Urinary bladder (tissue), 4 donors: ENCODE measurements at places on chromosomes 4 and X. TPM values are rescaled to one million over a fixed set of nuclear protein-coding genes. Genes with fewer than 3 reads are reported as not detected.

Gene HDX
- 2.1 TPM for polyA plus RNA-seq

Gene GLRA2
- not detected for polyA plus RNA-seq

Gene SSX2B
- not detected for polyA plus RNA-seq

Gene JAKMIP1
- 0.61 TPM for polyA plus RNA-seq

Gene PRDM5
- polyA plus RNA-seq: 3.7 TPM

Gene C1QTNF7
- 37.6 TPM for polyA plus RNA-seq

Gene HPSE
- polyA plus RNA-seq: 1.2 TPM

- DNase-seq: no peak
These were observed 39.9 kb downstream of the FAM149A start for GRCh38 chr4:186144198-186144945.

DNA sequence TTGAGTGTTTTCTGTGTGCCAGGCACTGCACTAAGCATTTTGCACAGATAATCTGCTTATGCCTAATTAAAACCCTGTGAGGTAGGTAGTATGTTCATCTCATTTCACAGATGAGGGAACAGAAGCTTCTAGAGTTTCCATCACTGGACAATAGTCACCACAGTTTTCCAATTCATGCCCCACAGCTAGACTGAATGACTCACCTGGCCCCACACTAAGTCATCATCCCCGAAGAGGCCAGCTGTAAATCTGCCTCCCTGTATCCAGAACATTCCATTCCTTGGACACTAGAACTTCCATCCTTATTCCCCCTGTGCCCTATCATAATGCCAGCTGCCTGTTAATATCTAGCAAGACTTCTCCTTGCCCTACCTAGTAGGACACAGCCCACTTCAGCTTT lies 40.9 kb upstream of the NYX start:
- DNase-seq: no peak

GRCh38 chr4:179325181-179325580 lies 1882.9 kb upstream of the AGA start:
- DNase-seq: no peak

GRCh38 chr4:171430495-171430894 lies 382.7 kb upstream of the GALNTL6 start:
- no peak for DNase-seq

DNA sequence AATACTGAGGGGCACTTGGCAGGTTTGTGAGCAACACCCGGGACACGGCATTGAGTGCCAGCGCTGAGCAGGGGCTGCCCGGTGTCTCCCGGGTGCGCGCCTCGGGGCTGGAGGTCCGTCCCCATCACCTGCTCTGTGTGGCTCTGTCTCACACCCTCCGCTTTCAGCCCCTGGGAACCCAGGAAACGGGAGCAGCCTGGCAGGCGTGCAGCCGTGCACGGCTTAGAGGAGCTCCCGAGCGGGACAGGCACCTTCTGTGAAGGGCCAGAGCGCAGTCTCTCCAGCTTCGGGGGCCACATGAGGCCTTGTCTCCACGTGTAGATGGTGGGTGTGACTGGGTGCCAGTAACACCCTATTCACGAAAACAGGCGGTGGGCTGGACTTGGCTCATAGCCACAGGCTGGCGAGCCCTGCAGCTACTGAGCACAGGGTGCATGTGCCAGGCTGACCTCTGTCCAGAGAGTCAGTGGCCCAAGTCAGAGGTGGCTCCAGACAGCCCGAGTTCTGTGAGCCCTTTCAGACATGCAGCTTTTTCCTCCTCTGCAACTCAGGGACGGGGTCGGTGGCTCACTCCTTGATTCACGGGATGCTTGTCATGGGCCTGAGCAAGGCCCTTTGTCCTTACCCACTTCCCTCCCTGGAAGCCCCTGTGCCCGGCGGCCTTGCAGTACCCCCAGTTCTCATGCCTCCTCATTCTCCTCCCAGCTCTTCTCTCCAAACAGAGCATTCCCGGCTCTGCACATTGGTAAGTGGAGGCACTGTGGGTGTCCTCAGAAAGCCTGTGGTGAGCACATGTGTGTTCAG lies 23.5 kb downstream of the UVSSA start:
- no peak for DNase-seq

- no peak for DNase-seq
These were observed 199.0 kb upstream of the NUDT6 start for GRCh38 chr4:123121241-123121907.

DNA sequence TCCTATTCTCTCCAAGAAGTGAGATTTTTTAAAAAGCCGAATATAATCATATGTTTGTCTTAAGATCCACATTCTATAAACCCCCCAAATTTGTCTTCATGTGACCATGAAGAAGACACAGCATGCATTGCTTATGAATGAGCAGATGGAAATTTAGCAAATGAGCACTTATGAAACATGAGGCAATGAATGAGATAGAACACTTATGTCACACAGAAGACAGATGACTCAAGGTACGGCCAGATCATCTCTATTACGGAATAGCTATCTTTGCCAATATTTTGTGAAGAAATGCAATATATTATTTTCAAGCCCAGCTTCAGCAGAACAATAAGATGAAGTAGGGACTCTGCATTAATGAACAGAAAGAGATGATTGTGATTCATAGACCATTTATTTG lies 21.4 kb downstream of the PHEX start:
- DNase-seq: no peak

GRCh38 chr4:36067116-36067515 lies 177.2 kb downstream of the ARAP2 start:
- DNase-seq: no peak

DNA sequence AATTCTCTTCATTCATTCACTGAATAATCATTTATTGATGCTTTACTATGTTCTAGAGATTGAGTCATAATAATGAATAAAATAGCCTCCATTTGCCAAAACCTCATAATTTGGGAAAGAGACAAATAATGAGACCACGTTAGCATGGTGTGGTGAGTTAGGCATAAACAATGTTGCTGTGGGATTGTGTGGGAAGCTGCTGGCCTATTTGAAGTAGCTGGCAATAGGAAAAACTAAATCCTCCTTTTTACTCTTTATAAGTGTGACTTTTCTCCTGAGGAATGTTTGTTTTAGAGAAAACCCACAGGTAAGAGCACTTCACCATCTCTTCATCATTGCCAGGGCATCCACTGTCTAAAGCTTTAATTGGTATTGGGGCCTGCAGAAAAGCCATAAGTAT lies 95.3 kb downstream of the AREG start:
- no peak for DNase-seq

- DNase-seq: no peak
These were observed 67.3 kb upstream of the LHFPL1 start for GRCh38 chrX:112746812-112747595.

- DNase-seq: no peak
These were observed 50.0 kb downstream of the LUZP4 start for GRCh38 chrX:115339441-115340025.

DNA sequence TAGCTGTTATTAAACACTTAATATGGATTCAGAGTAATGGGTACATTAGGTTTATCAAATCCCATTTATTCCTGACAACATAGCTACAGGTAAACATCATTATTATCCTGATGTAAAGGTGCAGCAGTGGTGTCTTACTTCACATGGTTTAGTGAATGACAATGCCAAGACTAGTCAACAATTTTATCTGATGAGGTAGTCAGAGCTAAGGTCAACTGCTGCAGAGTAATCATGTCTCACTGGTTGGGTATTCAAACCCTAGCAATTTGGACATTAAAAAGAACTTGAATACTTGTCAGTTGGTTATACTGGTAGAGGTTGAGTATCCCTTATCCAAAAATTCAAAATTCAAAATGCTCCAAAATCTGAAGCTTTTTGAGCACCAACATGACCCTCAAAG lies 117.6 kb downstream of the MAB21L2 start:
- DNase-seq: no peak

- no peak for DNase-seq
These were observed 240.3 kb downstream of the PALLD start for GRCh38 chr4:168736860-168737805.

DNA sequence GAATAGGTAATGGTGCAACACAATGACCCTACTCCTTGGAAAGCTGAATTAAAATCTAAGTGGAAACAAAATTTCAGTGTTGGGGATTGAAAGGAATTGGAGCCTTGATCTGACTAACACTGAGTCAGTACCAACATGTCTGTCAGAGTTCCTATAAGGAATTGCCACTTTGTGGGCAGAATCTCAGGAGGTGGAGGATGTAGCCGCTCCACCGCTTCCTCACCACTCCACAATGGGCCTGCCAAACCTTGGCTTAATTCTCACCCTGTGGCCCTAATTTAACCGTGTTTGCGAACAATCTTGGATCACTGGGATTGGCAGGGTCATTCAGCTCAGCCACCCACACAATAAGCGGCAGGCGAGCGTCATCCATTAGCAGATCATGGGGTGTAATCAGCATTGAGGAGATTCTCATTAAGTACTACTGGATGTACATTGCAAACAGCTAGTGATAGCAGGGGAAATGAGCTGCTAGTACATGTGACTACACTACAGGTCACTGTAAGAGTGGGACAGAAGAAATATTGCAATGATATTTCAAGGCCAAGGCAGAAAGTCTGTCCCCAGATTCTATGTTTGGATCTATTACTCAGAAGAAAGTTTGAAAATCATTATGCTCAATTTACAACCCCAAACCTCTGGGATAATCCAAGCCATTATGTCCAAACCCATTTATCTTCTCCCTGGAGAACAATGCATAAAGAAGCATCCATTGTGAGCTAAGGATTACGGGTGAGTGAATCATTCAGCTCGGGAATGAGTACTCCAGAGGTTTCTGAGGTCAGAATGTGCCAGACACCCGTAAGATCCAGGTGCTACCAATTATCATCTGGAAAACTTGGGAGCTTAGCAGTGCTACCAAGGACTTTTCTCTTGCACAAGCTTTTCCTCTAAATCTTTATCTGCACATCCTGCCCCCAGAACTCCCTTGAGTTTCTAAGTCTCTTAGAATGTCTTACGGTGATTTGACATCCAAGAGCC lies 5.8 kb downstream of the SRPX start:
- no peak for DNase-seq
